ENCODE measurements at places on chromosomes 13 and 19.

- DNase-seq: no peak
These were observed 497.5 kb upstream of the PCDH20 start for GRCh38 chr13:61913183-61913582.

DNA sequence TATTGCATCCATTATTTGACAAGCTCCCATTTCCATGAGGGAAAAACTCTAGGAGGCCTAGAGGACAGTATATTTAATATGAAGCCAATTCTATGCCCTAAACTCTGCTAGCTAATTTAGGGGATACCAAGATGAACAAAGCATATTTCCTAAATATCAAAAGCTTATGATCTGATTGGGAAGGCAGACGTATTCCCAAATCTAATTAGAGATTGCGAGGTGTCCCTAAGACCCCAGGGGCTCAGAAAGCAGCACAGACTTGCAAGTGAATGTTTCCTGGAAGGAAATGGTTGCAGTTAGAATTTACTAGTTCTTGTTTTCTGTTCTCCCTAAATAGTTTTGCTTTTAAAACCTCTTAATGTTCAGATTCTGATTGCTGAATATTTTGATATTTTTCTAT, 30.7 kb downstream of the NDFIP2 start:
- no peak for DNase-seq

DNA sequence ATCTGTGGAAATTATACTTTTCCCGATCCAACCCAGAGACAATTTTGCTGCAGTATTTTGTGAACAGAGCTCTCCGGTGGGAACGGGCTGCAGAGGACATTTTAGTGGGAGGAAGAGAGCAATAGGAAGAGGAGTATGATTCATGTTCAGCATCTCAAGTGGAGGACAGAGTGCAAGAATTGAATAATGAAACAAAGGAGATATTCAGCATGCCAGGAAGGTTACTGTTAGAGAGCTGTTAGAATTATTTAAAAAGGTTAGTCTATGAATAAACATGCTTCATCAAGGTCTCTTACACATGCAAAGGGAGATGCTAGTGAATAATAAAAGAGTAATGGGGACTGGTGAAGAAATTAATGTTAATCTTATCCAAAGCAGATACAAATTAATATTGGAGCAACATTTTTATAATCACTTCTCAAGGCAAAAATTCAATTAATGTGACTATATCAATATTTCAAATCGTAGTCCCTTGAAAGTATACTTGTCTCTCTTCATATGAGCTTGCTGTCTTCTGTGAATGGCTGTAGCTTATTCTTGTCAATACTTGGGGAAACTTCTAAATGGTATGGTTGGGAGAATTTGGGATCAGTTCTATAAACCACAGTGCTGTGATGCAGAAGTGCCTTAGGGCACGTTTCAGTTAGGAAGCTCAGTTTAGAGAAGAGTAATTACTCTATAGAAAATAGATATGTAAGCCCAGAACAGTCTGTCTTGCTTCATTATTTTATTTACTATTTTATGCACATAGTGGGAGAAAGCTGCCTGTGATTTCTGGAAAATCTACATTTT, 1165.8 kb downstream of the OLFM4 start:
- no peak for DNase-seq

DNA sequence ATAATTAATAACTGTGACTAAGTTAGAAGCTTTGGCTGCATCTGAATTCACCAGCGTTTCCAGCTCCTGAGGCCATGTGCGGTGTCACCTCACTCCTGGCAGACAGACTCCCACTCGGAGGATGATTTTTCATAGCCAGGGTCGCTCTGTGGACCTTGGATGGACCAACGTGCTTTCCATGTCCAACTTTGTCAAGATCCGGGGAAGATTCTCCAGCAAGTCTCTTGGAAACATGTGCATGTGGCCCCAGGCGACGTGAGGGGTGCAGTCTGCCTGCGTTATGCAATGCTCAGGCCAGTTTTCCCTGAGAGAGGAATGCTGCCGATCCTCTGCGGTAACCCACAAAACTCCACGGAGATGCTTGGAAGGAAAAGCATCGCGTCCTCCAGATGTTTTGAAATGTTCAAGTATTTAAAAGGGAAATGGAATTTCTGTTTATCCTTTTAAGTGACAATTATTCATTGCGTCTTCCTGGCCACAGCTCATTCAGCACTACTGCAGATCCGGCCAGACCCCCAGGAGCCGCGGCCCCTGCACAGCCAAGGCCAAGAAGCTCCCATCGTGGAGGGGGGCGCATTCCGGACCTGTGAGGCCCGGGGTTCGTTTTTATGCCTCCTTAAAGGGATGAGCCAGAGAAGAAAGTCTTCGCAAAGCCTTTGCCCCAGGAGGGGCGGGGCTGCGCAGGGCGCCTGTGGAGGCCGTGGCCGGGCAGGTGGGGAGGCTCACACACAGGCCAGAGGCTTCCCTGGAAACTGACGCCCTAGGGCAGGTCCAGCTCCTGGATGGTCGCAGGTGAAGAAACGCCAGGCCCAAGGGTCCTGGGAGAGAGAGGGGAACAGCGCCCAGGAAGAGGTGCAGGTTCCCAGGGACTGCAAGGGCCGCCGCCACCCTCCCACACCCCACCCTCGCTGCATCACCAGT, 46.0 kb downstream of the C13orf46 start:
- DNase-seq: no peak

DNA sequence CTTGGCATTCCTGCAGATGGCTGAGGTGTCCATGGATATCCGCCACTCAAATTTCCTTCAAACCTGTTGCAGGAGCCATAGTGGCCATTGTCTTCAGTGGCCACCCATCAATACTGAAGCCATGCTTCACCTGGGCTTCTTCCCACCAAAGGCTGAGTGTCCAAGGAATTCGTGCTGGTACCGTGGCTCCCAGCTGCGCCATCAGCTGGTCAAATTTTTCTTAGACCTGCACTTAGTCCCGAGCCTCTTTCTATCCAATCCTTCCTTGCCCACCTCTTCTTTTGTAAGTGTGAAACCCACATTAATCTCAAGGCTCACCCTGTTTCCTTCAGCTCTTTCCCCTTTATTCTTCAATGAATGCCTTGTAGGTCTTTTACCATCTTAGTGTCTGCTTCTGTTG, 152.1 kb downstream of the PCDH9 start:
- DNase-seq: no peak

DNA sequence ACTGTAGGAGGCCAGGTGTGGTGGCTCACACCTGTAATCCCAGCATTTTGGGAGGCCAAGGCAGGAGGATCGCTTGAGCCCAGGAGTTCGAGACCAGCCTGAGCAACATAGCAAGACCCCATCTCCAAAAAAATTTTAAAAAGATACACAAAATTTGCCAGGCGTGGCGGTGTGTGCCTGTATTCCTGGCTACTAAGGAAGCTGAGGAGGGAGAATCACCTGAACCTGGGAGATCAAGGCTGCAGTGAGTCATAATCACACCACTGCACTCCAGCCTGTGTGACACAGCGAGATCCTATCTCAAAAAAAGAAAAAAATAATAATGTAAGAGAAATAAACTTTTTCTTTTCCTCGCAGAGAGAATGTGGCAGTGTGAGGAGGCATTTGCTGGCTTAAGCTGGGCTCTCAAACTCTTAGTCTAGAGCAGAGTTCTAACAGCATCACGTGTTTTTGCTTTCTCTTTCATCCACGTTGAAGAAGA, 21.1 kb downstream of the FAM187B start:
- DNase-seq: no peak

GRCh38 chr19:43329989-43330388, 23.5 kb upstream of the CD177 start:
- no peak for DNase-seq

DNA sequence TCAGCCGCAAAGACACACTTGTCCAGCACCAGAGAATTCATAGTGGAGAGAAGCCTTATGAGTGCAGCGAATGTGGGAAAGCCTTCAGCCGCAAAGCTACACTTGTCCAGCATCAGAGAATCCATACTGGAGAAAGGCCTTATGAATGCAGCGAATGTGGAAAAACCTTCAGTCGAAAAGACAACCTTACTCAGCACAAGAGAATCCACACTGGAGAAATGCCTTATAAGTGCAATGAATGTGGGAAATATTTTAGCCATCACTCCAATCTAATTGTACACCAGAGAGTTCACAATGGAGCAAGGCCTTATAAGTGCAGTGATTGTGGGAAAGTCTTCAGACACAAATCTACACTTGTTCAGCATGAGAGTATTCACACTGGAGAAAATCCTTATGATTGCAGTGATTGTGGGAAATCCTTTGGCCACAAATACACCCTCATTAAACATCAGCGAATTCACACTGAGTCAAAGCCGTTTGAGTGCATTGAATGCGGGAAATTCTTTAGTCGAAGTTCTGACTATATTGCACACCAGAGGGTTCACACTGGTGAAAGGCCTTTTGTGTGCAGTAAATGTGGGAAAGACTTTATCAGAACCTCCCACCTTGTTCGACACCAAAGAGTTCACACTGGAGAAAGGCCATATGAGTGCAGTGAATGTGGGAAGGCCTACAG, 6.8 kb downstream of the ZNF134 start:
- DNase-seq: no peak

- DNase-seq: no peak
These were observed 73.4 kb downstream of the ZDHHC20 start for GRCh38 chr13:21385710-21386109.

- no peak for DNase-seq
These were observed 12.8 kb upstream of the DOCK9 start for GRCh38 chr13:98990701-98991100.

DNA sequence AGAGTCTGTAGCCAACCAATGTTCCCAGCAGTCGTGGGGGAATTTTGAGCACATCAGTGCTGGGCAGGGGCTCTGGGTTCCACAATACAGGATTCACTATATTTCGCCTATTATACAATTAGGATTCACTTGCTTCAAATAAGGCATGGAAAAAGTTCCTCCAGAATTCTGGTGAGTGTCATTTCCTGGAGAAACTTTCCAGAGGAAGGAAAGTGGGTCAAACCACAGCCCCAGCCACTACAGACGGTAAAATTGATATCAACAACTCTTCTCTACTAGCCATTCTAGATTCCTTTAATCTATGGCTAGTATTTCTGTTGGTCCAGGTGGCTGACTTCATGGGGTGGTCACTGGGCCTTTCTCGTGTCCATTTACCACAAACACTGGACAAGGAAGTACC, 10.5 kb downstream of the MYCBP2 start:
- no peak for DNase-seq

GRCh38 chr19:35347171-35347929, at the start of gene FFAR1:
Gene FFAR1 (plus strand): TSS chr19:35347902. CDS start chr19:35351552, 3,650 bp downstream.
- DNase-seq: peak; percentile 19

GRCh38 chr19:782878-783668, 14.2 kb upstream of the PTBP1 start:
- DNase-seq: no peak

DNA sequence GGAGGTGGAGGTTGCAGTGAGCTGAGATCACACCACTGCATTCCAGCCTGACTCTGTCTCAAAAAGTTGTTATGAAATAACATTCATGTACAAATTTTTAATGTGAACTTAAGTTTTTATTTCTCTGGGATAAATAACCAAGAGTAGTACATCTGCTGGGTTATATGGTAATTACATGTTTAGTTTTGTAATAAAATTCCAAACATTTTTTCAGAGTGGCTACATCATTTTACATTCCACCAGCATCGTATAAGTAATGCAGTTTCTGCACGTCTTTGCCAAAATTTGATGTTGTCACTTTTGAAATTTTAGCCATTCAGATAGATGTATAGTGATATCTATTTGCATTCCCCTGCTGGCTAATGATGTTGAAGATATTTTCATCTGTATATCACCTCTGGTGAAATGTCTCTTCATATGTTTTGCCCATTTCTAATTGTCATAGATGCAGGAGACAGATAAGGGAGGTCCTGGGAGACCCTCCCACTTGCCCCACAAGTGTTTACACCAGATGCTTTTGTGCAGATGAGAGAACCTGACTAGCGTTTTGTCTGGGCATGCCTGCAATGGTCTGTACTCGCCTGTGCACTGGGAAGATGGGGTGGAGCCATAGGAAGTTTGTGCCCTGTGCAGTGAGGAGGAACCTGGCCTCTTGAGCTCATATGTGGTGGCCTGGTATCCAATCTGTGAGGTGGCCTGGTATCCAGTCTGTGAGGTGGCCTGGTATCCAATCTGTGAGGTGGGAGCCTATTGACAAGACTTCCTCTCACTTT, 12.7 kb upstream of the KBTBD6 start:
- DNase-seq: no peak

- no peak for DNase-seq
These were observed 43.8 kb downstream of the CAPN12 start for GRCh38 chr19:38700350-38700901.

- DNase-seq: no peak
These were observed 46.5 kb downstream of the LYL1 start for GRCh38 chr19:13056052-13056660.

GRCh38 chr13:108983273-108983672, 353.9 kb downstream of the MYO16 start:
- DNase-seq: no peak

GRCh38 chr19:19747357-19748220, 14.7 kb upstream of the ZNF14 start:
- no peak for DNase-seq

DNA sequence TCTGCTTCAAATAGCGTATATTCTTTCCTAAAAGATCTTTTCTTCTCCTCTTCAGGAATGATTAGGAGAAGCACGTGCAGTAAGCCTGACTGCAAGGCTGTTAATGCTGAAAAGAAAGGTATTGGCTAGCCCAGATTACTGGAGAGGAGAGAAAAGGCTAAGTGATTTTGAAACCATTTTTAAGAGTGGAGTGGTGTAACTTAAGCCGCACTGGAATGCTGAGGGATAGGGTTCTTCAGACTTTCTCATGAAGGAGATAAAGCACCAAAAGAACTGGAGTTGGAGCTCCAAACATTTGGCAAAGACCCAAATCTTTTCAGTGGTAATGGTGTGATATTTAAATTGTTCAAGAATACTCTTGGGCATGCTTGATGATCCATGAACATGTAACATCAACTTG, 388.3 kb downstream of the COG6 start:
- no peak for DNase-seq

DNA sequence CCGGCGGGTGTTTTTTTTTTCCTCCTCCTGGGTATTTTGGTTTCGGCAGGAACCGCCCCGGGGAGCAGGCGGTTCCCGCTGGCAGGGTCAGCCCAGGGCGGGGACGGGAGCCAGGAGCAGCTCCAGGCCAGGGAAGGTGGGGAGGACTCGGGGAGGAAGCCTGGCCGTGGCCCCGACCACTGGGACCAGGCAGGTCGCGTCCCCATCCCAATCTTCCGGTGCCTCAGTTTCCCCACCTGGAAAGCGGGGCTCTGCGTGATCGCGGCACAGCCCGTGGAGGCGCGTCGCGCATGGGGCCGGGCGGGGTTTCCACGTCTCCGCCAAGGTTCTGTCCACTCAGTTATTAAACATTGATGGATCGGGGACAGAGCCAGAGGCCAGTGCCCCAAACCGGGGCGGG, 34.8 kb downstream of the IL12RB1 start:
- DNase-seq: no peak

GRCh38 chr13:48892053-48892687, 83.5 kb upstream of the FNDC3A start:
- no peak for DNase-seq

DNA sequence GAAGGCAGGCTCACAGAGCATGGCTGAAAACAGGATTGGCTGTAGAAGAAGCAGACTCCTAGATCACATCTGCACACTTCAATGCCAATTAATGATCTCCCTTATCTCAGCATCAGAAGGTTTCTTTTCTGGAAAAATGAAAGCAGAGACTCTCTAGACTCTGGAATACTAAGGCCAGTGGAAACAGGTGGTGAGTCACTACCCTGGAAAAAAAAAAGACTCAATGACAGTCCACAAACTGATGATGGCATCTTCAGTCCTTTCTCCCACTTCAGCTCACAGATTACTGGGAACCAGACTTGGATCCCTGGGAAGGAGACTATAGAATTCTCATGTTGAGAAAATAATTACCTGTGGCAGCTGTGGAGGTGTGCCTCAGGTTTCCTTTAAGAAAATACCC, 47.5 kb upstream of the MBNL2 start:
- DNase-seq: no peak

GRCh38 chr13:72198042-72198441, 331.0 kb upstream of the DACH1 start:
- no peak for DNase-seq

Measured in vagina (tissue), 2 donors.